NCI-H2171 (cell line): ENCODE measurements at places on chromosomes 2 and 18.

DNA sequence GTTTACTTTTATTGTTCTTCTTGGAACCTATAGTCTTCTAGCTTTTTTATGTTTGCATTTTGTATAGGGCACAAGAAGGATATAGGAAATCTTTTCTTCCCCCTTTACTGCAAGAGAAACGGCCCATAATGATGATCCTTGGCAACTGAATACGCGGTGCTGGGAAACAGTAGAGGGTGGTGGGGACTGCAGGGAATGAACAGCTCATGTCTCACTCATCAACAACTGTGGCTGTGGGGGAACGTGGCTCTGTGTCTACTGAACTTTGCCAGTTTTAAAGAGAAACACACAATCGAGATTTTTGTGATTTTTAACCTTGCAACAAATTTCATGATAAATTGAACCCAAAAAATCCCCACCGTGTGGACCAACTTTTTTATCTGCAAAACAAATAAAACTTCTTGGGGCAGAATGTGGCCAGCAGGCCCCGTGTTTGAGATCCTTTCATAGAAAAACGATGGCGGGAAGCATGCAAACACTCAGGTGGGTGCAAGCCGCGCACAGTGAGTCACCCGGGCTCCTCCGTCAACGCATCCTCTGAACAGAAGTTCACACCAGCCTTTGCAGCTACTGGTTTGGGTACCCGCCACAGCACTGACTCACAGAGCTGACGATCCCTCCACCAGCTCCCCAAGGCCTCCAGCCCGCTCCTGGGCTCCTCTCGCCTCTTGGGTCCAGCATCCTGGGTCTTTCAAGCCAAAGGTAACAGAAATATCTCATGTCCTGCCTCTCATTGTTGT is 149.3 kb downstream of the COL6A3 start:
- DNase-seq, result no peak

DNA sequence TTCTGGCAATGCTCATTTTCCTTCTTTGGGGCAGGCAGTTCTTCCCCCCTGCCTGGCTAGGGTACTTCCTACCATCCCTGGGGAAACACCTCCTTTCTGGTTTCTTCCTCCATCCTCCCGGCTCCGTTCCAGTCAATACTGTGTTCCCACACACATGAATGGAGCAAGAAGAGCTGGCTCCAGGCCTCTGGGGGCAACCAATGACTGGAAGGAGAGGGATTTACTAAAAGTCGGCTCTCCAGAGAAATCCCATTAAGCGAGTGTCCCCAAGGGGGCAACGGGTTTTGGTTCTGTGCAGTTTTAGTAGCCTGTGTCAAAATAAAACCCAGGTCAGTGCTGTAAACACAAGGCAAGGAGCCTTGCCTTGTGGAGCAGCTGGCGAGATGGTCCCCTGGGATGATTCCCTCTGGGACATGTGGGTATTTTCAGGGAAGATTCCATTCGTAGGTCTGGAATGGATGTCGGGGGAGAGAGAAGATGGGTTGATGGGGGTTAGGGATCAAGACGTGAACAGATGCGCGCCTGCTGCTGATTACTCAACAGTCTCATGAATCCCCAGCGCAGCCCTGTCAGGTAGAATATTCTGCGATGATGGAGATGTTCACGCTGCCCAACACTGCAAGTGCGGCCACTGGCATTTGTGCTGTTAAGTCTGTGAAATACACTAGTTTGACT is 32.0 kb downstream of the EMILIN2 start:
- DNase-seq, result peak; percentile 91

DNA sequence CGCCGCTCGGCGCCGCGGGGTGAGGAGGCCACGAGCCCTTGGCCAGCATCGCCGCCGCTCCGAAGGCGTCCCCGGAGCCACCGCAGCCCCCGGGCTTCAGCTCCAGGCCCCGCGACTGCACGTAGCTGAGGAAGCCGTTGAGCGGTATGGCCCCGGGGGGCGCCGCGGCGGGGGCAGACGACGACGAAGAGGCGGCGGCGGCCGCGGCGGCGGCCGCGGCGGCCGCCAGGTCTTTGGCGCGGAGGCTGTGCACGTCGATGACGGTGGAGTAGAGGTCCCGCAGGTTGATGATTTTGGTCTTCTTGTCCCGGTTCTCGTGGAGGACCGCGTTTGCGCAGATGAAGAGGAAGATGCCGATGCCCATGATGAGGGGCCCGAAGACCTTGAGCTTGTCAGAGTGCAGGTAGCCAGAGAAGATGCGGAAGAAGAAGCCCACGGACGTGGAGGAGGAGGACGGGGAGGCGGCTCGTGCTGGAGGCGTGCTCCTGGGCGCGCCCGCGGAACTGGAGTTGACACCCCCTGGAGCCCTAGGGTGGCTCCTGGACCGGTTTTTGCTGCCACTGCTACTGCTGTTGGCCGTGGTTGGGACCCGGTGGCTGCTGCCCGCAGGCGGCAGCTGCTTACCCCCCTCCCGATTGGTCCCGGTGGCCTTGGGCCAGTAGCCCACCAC is 4.0 kb downstream of the TMEM200C start:
- DNase-seq, result no peak

DNA sequence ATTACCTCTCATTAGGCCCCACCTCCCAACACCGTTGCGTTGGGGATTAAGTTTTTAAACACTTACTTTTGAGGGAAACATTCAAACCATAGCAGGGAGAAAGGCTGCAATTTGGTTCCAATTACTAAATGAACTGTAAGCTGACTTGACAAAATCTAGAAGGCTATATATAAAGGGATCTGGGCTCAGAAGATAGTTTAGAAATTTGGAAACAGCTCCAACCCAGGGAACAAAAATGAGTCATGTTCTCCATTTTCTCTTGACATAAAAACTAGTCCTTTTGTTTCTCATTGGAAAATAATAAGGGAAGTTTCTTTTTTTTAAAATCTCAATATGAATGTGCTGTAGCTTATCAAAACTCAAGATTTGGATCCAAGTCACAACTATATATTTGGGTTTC is 17.5 kb downstream of the MOGAT1 start:
- no peak for DNase-seq

DNA sequence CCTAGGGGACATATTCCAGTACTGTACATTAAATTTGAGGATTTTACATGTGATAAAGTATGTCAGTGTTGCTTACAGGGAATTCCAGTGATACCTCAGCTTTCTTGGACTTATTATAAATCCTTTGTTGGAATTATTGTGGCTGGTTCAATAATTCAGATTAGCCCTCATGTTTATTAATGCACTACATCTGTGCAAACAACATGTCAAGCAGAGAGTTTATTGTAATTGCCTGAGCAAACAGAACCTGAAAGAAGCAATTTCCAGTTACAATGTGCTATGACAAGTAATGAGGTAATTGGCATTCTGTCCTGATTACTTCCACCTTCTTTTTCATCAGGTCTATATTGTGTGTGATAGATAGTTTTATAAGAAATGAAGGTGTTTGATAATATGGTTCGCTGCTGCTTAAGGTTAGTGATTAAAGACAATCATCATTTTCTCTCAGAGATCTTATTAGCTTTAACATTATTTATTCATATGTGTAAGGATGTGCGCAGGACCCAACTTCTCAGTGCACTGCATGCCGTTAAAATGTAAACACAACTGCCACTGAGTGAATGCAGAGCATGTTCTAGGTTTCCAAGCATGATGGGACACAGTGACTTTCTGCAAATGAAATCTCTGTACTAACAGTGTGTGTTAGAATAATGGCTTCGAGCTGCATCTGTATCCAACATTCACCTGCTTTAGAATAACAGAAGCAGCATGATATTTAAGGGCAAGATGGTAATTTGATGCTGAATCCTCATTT is 973.7 kb upstream of the POU3F3 start:
- no peak for DNase-seq

GRCh38 chr18:58862356-58862755 is 2.3 kb upstream of the ZNF532 start:
- no peak for DNase-seq

GRCh38 chr18:73791081-73791480 is 356.6 kb downstream of the FBXO15 start:
- no peak for DNase-seq

- no peak for DNase-seq
These were observed 24.4 kb downstream of the RDH14 start for GRCh38 chr2:18536100-18536499.
